ENCODE measurements at places on chromosomes 5 and 9. TPM values are rescaled to one million over a fixed set of nuclear protein-coding genes. Genes with fewer than 3 reads are reported as not detected.

The GPRIN1 gene
- total RNA-seq, result 2.9 TPM

The ECSCR gene
- 2.2 TPM for total RNA-seq

The TESK1 gene
- 16.1 TPM for total RNA-seq

The RAB14 gene
- total RNA-seq, result 38.3 TPM

The BTNL8 gene
- total RNA-seq, result not detected

The NTRK2 gene
- 1.0 TPM for total RNA-seq

The TMEM174 gene
- total RNA-seq, result not detected

The DMAC1 gene
- total RNA-seq, result 5.7 TPM

The EQTN gene
- not detected for total RNA-seq

The GMCL2 gene
- total RNA-seq, result not detected

The PTPN3 gene
- 7.2 TPM for total RNA-seq

The IL6ST gene
- 464 TPM for total RNA-seq
